Uterine smooth muscle cell (primary cell): ENCODE measurements at places on chromosomes 7 and 10. TPM values are rescaled to one million over a fixed set of nuclear protein-coding genes. Genes with fewer than 3 reads are reported as not detected.

The CYP3A4 gene
- total RNA-seq: not detected in 2 replicates

The ANKRD30A gene
- not detected in 2 replicates for total RNA-seq

The ZDHHC16 gene
- total RNA-seq: 45.0 and 51.1 TPM in 2 replicates

The SLC13A1 gene
- total RNA-seq: not detected in 2 replicates

The MYPN gene
- total RNA-seq: 0.25 and 0.55 TPM in 2 replicates

The PSAP gene
- total RNA-seq: 481 and 1,349 TPM in 2 replicates

The RPEL1 gene
- total RNA-seq: under 0.01 and 0.11 TPM in 2 replicates

The RAPGEF5 gene
- 0.75 and 1.1 TPM in 2 replicates for total RNA-seq

The MMS19 gene
- total RNA-seq: 89.5 and 106 TPM in 2 replicates

The EBLN1 gene
- not detected in 2 replicates for total RNA-seq

The COBL gene
- under 0.01 TPM in 2 replicates for total RNA-seq

The PTF1A gene
- total RNA-seq: not detected in 2 replicates

The CASP7 gene
- 18.0 and 28.9 TPM in 2 replicates for total RNA-seq

The HOXA9 gene
- total RNA-seq: 8.6 and 13.6 TPM in 2 replicates

The LIPK gene
- total RNA-seq: not detected in 2 replicates

The UPK3BL2 gene
- total RNA-seq: 0.44 and 0.87 TPM in 2 replicates

The RET gene
- 1.9 and 3.5 TPM in 2 replicates for total RNA-seq

The ELFN1 gene
- 0.77 and 1.2 TPM in 2 replicates for total RNA-seq

The OR9A2 gene
- total RNA-seq: not detected in 2 replicates

The SCART1 gene
- 2.6 and 4.2 TPM in 2 replicates for total RNA-seq

The ZNF398 gene
- 7.0 and 7.4 TPM in 2 replicates for total RNA-seq

The FZD8 gene
- 20.2 and 39.5 TPM in 2 replicates for total RNA-seq
